SW480 (cell line): ENCODE measurements at places on chromosomes 2 and 18.

GRCh38 chr2:210363876-210364275 is 48.9 kb upstream of the MYL1 start:
- DNase-seq = no peak

DNA sequence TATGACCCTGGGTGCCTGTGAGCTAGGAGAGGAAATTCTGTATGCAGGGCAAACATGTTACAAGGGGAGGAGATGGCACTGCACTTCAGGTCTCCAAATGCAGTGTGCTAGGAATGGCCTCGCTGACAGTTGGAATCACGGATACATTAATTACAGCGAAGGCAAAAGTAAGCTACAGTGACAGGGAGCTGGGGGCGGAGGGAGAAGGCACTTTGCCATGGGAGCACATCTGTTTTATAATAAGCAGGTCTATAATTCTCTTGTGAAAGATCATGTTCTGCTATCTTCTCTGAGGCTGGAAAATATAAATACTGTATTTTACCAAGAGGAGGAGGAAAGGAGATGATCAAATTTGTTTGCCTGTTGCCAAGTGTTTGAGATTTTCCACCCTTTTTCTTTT is 56.3 kb upstream of the FZD5 start:
- no peak for DNase-seq

DNA sequence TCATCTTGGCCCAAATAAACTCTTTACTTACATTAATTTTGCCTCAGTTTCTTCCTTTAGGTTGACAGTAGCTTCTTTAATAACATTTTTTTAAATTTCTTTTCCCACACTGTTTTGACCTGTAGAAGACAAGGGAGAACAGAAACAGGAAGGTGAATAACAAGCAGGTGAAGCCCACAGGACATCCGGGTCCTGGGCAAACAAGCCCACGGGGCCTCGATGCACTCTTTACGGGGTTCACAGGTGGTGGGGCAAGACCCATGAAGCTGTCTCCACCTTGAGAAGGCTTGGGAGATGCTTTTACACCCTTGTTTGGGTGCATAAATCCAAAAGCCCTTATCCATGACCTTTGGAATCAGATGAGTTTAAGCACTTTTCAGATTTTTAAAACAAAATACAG is 301.0 kb upstream of the MGAT5 start:
- DNase-seq = no peak

GRCh38 chr2:177682006-177682405 is 289.4 kb downstream of the AGPS start:
- no peak for DNase-seq

DNA sequence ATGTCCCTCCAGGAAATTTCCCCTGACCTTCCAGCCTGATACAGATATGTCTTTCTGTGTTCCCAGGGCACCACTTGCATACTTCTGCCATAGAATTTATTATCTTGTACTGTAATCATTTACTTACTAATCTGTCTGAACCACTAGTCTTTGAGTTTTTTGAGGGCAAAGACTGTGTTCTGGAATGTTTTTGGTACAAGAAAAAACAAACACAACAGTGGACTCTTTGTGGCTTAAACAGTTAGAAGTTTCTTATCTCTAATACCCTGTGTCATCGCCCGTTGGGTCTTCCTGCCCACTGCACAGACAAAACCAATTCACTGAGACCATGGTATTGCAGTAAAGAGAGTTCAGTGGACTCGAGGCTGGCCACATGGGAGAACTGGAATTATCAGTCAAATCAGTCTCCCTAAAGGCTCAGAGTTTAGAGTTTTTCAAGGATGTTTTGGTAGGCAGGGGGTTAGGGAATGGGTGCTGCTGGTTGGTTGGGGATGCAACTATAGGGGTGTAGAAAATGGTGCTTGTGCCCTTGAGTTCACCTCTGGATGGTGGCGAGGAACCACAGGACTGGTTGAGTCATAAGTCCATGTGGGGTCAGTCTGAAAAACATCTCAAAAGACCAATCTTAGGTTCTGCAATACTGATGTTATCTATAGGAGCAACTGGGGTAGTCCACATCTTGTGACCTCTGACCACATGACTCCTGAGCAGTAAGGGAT is 20.3 kb downstream of the RALB start:
- no peak for DNase-seq

DNA sequence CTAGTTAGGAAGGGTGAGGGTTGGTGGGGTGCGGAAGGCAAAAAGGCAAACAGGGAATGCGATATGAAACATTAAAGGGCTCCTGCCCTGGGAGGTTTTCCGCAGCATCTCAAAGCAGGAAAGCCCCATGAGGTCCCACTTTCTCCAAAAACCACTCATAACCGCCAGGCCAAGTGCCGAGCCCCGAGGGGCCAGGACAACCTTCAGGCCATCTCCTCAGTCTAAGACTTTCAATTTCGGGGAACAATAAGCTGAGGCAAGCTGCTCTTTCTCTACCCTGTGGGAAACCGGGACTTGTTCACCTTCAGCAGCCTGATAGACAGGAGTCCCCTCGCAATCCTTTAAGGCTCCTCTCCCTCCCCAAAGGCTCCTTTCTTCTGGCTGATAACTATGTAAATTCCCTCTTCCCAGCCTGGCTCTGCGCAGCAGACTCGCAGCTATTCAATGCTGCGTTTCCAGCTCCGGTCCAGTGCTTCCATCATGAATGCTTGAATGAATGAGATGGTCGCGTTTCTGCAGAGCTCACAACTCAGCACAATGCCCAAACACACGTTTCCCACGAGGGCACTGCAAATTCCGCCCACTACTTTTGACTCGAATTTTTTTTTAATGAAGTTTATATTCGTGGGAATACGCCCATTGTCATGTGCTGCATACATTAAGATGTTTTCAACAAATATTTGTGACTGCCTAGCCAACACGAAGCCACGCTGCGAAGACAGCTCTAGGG is 1.4 kb downstream of the LAMA1 start:
- no peak for DNase-seq

DNA sequence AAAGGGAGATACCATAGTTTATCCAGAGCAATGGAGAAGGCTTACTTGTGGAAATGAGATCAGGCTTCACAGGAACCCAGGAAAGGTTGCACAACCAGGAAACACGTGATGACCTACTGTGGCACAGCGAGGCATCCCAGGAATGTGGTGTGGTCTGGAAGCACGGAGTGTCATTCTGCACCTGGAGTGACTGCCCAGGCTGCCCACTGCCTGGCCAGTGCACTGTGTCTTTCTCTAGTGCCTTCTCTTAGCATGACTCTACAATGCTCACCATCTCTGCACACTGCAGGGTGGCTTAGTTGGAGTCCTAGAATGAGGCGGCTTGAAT is 48.9 kb downstream of the CHST9 start:
- DNase-seq = peak; percentile 54

GRCh38 chr2:64516651-64517510 is 7.2 kb upstream of the AFTPH start:
- DNase-seq = no peak

GRCh38 chr18:39622431-39622830 is 2056.8 kb upstream of the CELF4 start:
- no peak for DNase-seq

- no peak for DNase-seq
These were observed 155.9 kb upstream of the MEIS1 start for GRCh38 chr2:66279024-66279423.
